ENCODE measurements at places on chromosomes 12 and 14. TPM values are rescaled to one million over a fixed set of nuclear protein-coding genes. Genes with fewer than 3 reads are reported as not detected.

The PSMA6 gene
- total RNA-seq = 91.7 TPM

The LBHD2 gene
- total RNA-seq = not detected

The KRT2 gene
- not detected for total RNA-seq

The GARIN6 gene
- total RNA-seq = not detected

The GRIP1 gene
- total RNA-seq = not detected

The COX6A1 gene
- 387 TPM for total RNA-seq

The KLRC2 gene
- not detected for total RNA-seq

The ANO4 gene
- 0.56 TPM for total RNA-seq

The NXPH4 gene
- total RNA-seq = 17.6 TPM

The NAV3 gene
- 16.3 TPM for total RNA-seq

The GALNT9 gene
- total RNA-seq = 0.81 TPM

The SRRM4 gene
- total RNA-seq = not detected

The DDN gene
- total RNA-seq = not detected

The WSCD2 gene
- total RNA-seq = not detected

The OR4E2 gene
- total RNA-seq = not detected

The PNP gene
- 17.1 TPM for total RNA-seq

The SERPINA9 gene
- total RNA-seq = not detected

The DAO gene
- total RNA-seq = not detected

The APAF1 gene
- total RNA-seq = 7.6 TPM

The HHIPL1 gene
- 3.9 TPM for total RNA-seq

The SCNN1A gene
- 7.8 TPM for total RNA-seq
